ENCODE measurements at places on chromosomes 4 and X.

DNA sequence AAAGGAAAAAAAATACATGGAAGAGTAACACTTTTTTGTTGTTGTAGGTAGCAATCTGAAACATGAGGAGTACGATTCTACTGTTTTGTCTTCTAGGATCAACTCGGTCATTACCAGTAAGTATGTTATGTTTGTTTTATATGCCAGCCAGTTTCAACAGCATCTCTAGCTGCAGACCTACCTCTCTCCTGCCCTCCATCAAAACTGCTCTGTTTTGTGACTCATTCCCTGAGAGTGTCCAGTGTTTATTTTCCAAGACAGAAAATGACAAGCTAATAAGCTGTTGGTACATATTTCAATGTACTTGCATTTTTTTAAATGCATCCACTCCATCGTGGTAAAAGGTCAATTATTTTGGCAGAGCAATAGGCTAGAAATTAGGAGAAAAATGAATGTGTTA lies 347 bp downstream of the AMTN start:
- DNase-seq, result no peak

DNA sequence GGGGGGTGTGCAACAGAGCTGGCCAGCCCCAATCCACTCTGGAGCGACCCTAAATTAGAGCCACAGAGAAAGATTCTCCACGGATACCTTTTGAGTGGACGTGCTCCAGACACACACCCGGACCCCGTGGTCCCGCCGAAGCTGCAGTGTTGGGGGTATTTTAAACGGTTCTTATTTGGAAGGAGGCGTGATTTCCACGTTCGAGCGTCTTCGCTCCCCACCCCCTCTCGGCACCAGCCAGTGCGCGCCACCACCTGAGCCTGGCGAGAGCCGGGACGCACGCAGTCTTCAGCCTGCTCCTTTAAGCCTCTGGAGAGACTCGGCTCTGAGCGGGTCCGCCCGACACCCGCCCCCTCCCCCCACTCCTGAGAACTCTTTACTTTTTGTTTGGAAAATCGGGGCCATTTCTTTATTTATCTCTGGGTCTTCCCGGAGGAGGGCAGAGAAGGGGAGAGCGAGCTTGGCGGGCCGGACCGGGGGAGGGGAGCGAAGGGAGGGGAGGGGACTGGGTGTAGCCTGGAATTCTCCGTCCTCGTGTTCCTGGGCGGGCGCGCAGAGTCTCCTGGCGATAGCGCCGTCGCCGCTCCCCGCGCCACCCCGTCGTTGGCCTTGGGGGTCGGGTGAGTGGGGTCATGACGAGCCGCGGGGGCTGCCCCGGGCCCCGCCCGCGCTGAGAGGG lies 668 bp upstream of the PTCHD1 start:
- no peak for DNase-seq

DNA sequence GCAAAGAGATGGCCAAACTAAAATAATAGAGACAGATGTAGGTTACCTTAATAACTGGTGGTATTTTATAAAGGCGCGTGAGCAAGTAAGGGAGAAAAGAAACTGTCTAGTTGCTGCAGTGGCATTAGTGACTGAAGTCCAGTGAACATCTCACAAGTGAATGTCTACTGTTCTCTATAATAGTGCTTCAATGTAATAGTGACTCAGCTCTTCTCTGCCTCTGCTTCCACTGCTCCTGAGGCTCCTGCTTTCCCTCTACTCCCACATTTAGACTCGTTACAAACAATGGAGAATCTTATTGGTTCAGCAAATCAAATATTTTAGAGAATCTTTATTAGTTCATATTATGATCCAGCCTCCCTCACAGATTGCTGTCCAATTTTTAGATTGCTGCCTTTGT lies 779.1 kb upstream of the HTR2C start:
- no peak for DNase-seq

DNA sequence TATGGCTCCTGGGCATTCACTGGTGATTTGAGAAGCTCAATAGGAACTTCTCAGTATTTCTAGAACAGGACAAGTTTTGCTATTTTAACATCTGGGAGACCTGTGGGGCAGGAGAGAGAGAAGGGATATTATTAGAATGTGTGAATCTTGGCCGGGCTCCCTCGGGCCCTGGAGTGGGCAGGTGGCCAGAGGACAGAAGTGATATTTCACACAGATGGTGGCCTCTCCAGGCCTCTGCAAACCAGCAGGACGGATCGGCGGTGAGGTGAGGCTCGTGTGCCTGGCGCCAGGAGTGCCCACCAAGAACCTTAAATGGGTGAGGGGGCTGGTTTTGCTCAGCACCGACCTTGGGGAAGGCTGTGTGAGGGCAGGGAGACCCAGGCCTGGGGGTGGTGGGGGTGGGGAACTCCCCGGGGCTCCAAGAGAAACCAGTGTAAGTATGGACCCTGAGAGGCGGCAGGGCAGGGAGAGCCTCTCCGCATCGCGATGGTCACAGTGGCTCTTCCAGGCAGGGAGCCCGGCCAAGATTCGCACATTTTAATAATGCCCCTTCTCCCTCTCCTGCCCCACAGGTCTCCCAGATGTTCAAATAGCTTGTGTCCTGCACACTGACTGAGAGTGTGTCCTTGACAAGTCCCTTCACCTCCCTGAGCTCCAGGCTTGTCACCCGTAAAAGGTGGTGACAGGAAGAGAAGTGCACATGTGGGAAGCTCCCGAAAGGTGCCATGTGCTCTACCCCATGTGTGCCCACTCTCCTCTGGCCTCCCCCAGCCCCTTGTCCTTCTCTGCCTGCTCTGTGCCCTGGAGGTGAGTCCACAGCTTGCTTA lies 64.9 kb downstream of the SORCS2 start:
- DNase-seq, result no peak

DNA sequence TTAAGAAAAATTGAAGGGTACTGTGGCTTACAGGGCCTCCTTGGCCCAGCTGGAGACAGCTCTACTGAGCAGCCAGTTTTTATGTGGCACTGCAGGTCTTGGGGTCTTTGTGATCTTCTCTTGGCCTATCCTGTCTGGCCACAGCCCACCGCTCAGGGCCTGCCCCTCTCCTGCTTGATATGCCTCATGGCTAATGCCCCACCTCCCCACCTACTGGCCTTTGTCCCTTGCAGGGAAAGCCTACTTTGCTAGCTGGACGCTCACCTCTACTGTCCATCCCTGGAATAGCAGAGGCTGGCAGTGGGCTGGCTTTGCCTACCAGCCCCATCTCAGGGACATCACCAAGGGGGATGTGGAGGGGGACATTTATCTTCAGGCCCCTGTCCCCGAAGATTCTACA lies 134.1 kb downstream of the PJA1 start:
- no peak for DNase-seq

DNA sequence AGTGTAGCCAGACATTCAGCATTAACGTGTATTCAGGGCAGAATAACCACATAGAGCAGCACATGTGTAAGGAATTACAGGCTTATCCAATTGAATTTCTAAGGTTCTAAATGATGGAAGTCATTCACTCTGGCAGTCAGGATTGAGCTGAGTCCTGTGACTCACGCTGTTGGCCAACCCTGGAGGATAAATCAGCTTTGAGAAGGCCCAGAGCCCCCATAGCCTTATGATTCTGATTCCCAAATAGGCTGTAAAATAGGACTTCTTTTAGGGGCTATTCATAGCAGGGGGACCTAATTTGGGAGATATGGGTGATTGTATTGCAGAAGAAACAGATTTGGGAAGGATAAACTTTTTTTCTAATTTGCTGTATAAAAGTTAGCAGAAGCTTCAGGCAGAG lies 8.1 kb upstream of the HPF1 start:
- DNase-seq, result no peak

GRCh38 chrX:7133050-7133440 lies 14.5 kb upstream of the STS start:
- DNase-seq, result no peak

DNA sequence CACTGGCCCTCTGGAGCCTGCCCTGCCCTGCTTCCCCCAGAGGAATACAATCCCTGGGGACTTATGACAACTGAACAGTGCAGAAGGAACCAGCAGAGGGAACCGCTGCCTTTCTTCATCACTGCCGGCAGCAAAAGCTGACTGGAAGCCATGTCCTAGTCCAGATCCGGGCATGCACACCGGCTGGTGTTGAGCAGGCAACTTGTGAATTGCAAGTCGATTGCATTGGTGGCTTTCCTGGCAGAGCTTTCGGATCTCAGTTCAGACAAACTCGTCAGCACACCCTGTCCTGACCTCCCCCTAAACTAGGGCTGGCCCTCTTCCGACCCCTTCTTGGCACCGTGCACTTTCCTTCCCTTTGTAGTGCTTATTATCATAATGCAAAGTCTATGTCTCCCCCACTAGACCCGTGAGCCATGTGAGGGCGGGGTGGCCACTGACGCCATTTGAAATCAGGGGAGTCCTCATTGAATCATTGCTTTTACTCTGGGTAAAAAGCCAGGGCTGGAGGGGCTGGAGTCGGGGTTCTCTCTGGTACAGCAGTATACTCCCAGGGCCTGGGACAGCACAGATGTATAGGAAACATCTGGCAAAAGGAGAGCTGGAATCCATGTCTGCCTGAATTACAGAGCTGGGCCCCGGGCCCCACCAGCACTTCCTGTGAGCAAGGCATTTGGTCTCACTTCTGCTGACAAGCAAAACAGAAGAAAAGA lies 1.8 kb downstream of the ARHGAP4 start:
- DNase-seq, result no peak

DNA sequence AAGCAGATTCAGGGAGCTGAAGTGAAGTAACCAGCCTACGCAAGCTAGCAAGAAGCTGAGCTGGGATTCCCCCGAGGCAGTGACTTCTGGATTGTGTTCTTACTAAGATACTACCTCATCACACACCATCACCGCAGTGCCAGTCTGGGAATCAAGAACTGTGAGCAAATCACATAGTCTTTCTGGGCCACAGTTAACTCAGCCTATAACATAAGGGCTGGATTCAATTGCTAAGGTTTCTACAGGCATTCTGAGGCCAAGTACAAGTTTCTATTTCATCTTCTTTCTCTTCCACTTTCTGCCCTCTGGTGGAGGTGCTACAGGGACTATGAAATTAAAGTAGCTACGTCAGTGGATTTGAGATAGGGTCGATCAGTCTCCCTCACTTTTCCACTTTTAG lies 1.4 kb upstream of the CORIN start:
- peak; percentile 38 for DNase-seq

DNA sequence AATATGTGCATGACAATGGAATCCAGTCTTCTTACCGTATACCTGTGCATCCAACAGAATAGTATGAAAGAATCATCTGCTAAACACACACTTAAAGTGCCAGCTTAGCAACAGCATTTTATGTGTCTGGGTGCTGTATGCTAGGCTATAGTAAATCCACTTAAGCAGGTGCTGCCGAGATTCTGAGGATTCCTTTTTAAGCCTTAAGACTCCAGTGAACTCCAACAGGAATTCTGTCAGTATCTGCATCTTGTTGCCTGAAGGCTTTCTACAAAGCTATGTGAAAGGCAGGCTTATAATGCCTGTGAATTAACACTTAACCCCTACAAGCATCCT lies 1076.4 kb upstream of the PABPC4L start:
- no peak for DNase-seq

DNA sequence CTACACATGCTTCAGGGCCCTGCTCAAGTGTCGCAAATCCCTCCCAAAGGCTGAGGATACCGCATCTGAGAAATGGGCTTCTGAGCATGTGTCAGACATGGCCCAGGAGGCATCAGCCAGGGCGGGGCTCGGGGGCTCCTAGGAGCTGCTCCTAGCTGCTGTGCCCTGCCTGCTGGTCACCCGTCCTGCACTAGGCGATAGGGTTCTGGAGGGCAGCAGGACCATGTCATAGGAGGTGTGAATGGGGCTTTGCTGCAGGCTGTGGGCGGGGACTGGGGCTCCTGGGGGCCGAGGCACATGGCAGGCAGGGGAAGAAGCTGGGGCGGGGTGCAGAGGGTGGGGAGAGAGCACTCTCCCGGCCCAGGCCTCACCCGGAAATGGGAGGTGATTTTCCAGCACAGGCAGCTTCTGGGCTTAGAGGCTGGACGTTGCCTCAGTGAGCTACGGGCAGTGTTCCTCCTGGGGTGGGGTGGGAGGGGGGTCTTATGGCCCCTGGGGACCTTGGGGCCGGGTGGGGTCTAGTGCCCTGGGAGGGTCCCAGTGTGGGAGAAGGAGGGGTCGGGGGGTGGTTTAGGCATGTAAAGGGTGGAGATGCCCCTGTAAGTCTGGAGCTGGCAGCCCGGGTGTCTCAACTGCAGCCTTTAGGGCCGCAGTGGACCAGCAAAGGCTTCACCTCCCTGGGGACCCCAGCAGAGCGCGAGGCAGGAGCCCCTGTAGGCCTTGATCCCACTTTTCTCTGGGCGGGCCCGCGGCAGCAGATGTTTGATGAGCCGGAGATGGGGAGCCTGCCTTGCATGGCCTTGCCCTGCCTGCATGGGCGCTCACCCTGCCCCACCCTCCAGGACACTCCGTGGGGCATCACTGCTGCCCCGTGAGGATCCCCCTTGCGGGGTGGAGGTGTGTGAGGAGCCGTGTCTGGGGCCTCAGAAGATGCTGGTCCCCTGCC lies 98.6 kb upstream of the LRPAP1 start:
- no peak for DNase-seq

DNA sequence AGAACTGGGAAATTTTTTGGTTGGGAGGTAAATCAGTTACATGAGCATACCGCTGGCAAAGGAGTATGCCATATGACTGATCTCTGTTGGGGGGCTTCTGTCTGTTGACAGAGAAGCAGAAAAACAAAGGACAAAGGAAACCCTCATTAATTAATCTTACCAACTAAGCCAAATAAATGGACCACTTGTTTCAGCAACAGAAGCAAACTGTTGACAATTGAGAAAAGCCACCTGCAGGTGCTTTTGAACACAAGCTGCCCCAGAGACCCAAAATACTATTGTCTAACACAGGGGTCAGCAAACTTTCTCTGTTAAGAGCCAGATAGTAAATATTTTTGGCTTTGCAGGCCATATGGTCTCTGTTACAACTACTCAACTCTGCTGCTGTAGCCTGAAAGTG lies 7.0 kb upstream of the FRYL start:
- no peak for DNase-seq

GRCh38 chrX:31316340-31316991 lies 244.6 kb upstream of the FTHL17 start:
- no peak for DNase-seq

GRCh38 chr4:8287343-8288280 lies 18.1 kb downstream of the HTRA3 start:
- DNase-seq, result no peak

GRCh38 chr4:101258883-101259282 lies 88.4 kb downstream of the PPP3CA start:
- DNase-seq, result no peak
